Stimulated activated CD4-positive, alpha-beta T cell treated with anti-CD3 and anti-CD28 coated beads, TNF-alpha, amount 100 ng/mL, for 24 hours (primary cell): ENCODE measurements at places on chromosomes 2 and 18.

DNA sequence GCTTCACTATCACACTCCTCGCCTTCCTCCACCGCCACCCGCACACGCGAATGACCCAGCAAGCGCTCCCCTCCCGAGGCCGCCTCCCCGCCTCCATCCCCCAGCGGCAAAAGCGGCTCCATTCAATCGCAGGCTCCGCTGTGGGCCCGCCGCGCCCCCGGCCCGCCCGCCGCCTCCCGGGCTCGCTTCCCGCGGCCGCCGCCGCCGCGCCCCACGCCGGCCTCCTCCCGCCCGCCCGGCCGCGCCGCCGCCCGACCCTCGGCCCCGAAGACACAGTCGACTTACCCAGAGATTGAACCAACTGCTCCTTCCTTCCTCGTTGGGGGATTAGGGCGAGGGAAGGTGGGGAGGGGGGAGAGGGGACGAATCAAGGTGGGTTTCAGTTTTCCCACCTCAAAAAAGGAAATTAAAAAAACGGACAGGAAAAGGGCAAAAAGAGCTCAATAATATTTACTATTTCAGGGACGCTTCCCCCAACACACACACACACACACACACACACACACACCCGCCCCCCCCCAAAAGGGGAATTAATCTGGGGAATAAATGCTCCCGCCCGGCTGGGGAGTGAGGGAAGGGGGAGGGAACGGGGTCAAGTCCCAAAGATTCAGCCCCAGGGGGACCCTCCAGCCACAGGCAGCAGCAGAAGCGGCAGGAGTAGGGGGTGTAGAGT lies 743 bp downstream of the XPO1 start:
- peak; percentile 9 for DNase-seq

- DNase-seq = no peak
These were observed 666.1 kb downstream of the BCL11A start for GRCh38 chr2:59887366-59887765.

GRCh38 chr2:84849271-84849952 lies 31.5 kb downstream of the TRABD2A start:
- DNase-seq = no peak

- no peak for DNase-seq
These were observed 131.2 kb upstream of the CCDC195 start for GRCh38 chr2:224847381-224847780.

GRCh38 chr18:73479477-73479876 lies 611.7 kb upstream of the NETO1 start:
- DNase-seq = no peak

GRCh38 chr2:70756128-70756527 lies 11.9 kb downstream of the ADD2 start:
- no peak for DNase-seq

- no peak for DNase-seq
These were observed 254.0 kb upstream of the RBMS1 start for GRCh38 chr2:160747501-160748170.

DNA sequence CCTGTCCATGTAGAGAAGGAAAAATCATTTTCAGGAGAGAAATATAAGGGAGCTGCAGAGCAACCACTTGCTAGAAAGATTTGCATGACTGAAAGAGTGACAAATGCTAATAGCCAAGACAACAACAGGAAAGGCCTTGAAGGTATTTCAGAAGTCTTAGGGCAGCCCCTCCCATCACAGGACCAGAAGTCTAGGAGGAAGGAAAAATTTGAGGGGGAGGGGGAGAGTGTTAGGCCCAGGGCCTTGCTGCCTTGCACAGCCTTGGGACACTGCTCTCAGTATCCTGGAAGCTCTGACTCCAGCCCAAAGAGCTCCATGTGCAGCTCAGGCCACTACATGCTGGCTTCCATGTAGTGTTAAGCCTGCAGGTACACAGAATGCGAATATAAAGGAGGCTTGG lies 266.9 kb downstream of the GLI2 start:
- DNase-seq = no peak

DNA sequence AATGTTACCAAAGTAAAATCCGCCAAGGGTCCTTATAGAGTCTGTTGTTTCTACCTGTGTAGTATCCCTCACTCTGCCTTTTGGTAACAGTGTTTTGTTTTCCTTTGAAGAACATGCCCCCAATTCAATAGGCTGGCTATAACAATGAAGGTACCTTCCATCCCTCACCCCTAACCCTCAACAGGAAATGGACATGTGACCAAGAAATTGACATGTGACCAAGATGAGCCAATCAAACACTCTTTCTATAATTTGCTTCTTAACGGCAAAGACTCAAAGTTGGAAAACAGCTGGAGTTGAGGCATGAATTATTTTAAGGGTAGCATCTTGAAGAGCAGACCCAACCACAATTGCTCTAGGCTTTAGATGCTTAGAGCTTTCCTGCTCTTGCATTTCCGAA lies 5.4 kb upstream of the MREG start:
- no peak for DNase-seq

DNA sequence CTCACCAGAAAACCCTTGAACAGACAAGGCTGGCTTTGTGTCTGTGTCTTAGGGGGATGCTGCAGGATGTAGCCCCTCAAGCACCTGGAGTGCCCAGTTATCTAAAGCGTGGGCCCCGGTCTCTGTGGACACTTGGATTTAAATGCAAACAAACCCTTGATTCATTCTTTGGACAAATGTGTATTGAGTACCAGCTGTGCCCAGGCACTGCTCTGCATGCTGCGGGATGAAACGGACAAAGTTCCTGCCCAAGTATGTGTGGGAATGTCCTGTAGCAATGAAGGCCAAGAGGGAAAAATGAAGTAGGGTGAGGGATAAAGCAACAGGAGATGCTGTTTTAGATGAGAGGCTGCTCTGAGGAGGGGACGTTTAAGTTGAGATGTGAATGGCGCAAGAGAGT lies 53.9 kb downstream of the BOLA3 start:
- no peak for DNase-seq

DNA sequence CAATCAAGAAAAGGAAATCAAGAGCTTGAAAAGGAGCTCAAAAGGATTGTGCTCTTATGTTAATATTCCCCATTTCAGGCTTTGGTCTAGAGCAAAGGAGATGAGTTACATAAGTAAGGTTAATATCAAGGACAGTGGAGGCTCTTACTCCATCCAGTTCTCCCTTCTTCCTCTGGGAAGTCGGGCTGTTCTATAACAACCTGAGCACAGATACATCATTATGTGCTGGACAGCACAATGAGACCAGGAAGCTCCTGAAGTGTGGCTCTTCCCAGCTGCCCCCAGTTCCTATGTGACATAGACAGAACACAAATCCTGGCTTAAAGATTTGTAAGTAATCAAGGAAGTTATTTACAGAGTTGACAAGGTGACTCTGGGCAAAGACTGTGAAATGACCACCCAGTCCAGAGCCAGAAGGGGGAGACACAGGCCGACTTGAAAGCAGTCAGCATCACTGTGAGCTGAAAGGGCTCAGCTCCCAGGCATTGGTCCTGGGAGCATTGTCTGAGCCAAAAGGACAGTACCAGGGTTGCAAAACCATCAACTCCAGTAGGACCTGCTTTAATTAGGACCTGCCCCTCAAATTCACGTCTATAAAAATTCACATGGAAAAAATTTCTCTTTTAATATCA lies 917.6 kb upstream of the ACVR2A start:
- no peak for DNase-seq

DNA sequence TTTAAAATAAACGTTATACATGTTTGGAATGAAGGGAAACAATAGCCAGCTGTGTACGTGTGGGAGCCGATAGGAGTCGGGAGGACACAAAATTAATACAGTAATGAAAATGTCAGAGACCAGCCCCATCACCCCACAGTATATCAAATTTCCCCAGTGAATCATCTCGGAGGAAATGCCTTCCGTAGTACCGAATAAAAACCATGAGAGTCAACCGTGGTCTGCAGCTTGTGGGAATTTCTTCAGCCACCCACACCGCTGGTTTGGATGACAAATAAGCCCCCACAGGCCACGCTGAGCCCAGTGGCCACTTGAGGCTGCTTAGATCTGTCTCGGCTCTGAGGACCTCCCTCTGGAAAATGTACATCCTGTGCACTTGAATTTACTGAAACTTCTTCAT lies 133.7 kb downstream of the COL6A3 start:
- DNase-seq = no peak

DNA sequence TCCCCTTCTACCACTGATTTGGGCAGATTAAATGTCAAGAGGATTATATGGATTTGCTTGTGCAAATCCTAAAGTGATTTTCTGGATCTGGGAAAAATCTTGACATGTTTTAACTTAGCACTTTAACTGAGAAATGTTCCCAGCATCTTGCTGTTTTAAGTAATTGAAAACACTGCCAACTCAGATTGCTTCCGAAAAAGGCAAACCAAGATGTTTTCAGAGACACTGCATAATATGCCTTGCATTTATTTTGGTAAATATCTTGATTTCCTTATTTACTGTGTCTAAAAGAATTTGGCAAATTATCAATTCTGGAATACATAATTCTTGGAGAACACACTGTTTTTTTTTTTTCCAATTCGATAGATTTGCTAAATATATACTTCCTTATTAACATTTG lies 385.0 kb upstream of the FAM98A start:
- no peak for DNase-seq
